Ureter (tissue), 1 donor: ENCODE measurements at places on chromosomes 16 and 17. TPM values are rescaled to one million over a fixed set of nuclear protein-coding genes. Genes with fewer than 3 reads are reported as not detected.

ITGA2B gene
- 1.1 TPM for total RNA-seq

GGNBP2 gene
- total RNA-seq = 109 TPM

SLC47A2 gene
- not detected for total RNA-seq

CDR2L gene
- total RNA-seq = 11.4 TPM

ZNF287 gene
- total RNA-seq = 8.1 TPM

CHP2 gene
- 7.9 TPM for total RNA-seq

NPLOC4 gene
- total RNA-seq = 106 TPM
